HTR-8/SVneo (cell line): ENCODE measurements at places on chromosomes 11 and 22.

- no peak for DNase-seq
Observed at GRCh38 chr22:34490886-34491285, 570.6 kb upstream of the LARGE1 start.

- DNase-seq = no peak
Observed at GRCh38 chr11:32050264-32050663, 40.6 kb upstream of the RCN1 start.

DNA sequence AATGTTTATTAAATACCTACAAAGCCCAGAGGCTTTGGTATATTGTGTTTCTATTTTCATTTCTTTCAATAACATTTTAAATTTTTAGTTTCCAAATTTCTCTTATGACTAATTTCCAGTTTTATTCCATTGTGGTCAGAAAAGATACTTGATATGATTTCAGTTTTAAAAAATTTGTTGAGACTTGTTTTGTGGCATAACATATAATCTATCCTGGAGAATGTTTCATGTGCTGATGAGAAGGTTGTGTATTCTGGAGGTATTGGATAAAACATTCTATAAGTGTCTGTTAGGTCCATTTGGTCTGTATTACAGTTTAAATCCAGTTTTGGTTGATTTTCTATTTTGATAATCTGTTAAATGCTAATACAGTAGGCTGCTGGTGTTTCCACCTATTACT is 9.8 kb upstream of the RAG1 start:
- DNase-seq = no peak

GRCh38 chr22:41822317-41823057 is 10.4 kb upstream of the SREBF2 start:
- peak; percentile 41 for DNase-seq

- no peak for DNase-seq
Observed at GRCh38 chr22:17064498-17065100, 20.2 kb upstream of the IL17RA start.

DNA sequence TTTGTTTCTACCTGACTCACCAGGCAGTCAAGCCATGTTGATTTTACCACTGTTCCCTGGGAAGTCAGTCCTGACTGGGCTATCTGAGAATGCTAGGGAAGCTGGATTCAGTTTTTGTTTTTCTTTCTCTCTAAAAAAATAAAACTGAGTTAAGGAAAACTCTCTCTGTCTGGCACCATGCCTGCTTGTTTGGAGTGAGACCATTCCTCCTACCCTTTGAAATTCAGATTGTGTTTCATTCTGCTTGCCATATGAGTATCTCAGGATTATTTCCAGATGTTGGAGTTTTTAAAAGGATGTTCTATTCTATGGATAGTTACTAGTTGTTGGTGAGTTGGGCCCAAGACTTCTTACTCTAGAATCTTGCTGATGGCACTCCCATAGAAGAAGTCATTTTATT is 1917.0 kb downstream of the LRRC4C start:
- no peak for DNase-seq

DNA sequence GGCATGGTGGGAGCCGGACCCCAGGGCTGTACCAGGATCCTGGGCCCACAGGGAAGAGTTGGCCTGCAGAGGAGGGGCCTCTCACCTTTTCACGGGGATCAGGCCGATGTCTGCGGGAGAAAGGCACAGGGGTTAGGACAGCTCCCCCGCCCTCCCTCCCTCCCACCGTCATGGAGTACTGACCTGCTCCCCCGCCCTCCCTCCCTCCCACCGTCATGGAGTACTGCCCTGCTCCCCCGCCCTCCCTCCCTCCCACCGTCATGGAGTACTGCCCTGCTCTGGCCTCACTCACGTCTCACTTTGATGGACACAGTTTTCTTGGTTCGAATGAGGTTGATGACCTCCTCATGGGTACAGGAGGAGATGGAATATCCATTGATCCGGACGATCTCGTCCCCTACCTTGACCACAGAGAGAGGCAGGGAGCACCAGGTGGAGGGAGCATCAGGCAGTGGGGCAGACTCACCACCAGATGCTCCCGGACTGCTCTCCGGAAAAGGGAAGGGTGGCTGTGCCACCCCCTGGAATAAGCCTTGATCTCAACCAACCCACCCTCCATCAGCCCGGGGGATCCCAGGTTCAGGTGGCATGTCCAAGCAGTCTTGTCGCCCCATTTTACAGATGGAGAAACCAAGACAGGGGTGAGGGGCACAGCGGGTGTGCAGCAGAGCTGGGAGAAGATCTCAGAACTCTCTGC is 17.1 kb downstream of the USH1C start:
- DNase-seq = no peak

DNA sequence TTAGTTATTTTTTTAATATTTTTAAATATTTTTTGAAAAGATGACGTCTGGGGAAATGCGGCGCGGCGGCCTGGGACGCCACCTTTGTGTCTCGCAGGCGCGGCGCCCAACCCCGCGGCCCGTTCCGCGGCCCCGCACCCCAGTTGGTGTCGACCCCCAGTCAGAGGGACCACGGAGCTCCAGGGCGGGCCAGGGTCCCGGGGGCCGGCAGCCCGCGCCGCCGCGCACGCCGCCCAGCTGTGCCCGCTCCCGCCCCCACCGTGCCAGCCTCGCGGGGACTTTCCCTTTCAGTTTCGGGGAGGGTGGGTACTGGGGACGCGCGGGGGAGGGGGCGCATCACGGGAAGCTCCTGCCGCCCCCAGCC is 1.6 kb downstream of the CCND1 start:
- DNase-seq = no peak
